Retina (tissue), 1 donor: ENCODE measurements at places on chromosomes 6 and 20.

- DNase-seq = no peak
Measured at GRCh38 chr6:139149383-139149782, 14.5 kb downstream of the HECA start.

GRCh38 chr20:60252866-60253265, 294.6 kb downstream of the CDH26 start:
- DNase-seq = no peak

GRCh38 chr6:126880964-126881363, 237.5 kb upstream of the RSPO3 start:
- DNase-seq = no peak

- DNase-seq = no peak
Measured at GRCh38 chr6:87971605-87972262, 75.9 kb upstream of the SPACA1 start.

- DNase-seq = no peak
Measured at GRCh38 chr6:75169689-75170586, 35.9 kb downstream of the COL12A1 start.

- DNase-seq = no peak
Measured at GRCh38 chr20:45892049-45892825, 1.1 kb downstream of the CTSA start.

- no peak for DNase-seq
Measured at GRCh38 chr6:88145298-88145963, 20.7 kb downstream of the CNR1 start.

- no peak for DNase-seq
Measured at GRCh38 chr6:63732336-63732735, 96.7 kb downstream of the PHF3 start.

DNA sequence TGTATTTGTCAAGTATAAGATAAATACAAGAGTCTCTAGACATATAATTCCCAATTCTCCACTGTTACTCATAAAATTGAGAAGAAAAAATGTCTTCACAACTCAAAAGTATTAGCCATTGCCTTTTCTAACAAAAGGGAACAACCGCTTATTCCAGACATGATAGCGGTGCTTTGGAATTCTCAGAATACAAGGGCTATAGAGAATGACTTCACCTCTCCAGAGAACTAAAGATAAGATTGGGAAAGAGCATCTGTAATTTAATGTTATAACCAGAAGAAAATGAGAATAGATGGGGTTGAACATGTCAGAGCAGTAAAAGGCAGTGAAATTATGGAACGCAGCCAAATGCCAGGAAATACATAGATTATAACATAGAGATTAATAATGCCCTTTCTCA, 730.8 kb downstream of the C6orf118 start:
- no peak for DNase-seq

DNA sequence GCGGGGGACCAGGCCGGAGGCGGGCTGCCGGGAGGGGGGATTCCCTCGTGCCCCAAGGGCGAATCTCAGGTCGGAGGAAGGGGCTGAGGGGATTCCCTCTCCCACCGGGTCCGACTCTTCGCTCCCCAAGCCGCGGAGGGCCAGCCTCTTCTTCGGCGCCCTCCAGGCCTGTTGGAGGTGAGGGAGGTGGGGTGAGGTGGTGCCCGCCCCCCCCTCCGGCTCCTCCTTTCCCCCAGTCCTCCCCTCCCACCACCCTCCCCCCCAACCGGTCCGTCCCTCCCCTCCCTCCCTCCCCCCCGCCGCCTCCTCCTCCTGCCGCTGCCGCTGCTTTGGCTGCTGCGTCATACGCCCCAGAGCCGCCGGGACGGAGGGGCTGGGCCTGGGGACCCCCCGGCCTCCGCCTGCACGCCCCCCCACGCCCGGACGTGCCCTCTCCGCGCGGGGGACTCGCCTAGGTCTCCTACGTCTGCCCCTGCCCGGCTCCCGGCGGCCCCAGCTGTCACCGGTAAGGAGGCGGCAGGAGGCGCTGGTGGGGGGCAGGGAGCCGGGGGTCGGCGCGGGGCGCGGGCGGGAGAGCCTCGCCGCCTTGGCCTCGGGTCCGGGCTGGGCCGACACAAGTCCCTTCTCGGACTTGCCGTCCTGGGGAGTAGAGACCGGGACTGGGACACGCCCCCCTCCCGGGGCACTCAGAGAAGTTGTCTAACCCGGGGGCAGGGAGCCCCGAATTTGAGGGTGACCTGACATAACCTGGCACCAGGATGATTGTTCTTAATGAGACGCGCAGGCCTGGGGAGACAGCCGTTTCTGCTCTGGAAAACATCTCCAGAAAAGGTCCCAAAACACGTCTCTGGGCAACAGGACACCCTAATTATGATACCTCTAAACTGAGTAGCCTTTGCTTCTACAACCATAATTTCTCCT, at the start of gene PHF1:
Gene PHF1, plus strand, starts transcription at position 304 of the 921 bp plus-strand sequence. CDS start 1,250 bp downstream, outside the sequence.
- DNase-seq = peak; percentile 79

GRCh38 chr20:14817101-14817500, 479.7 kb upstream of the FLRT3 start:
- DNase-seq = no peak

DNA sequence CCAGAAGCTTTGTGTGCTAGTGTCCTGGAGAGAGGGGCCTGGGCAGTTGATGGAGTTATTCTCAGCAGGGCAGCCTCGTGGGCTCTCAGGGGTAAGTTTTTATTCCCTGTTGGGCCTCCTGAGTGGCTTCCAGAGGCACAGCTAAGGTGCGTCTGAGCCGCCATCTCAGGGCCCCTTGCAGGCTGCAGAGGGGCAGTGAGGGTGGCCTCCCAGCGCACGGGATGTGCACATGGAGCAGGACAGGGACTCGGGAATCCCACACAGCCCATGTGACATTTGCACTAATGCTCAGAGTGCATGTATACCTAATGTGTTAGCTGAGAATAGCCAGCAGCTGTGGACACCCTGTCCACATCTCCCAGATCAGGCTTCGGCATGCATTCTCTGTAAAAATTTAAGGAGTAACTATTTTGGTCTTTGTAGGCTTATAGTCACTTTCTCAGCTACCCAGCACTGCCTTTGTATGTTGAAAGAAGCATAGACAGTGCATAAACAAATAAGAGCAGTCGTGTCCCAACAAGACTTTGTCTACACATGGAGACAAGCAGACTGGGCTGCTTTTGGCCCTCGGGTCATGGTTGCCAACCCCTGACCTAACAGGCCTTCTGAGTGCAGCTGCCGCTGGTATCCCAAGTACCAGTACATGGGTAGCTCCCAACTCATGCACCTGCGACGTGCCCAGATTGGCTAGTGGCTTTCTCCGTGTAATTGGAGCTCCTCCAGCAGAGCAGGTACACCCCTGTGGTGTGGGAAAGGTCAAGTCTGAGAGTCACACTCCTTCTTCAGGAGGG, 18.6 kb upstream of the CST9L start:
- DNase-seq = no peak

GRCh38 chr6:132733814-132734213, 20.0 kb upstream of the VNN1 start:
- no peak for DNase-seq

GRCh38 chr20:36202891-36203338, 33.4 kb upstream of the AAR2 start:
- peak; percentile 80 for DNase-seq

DNA sequence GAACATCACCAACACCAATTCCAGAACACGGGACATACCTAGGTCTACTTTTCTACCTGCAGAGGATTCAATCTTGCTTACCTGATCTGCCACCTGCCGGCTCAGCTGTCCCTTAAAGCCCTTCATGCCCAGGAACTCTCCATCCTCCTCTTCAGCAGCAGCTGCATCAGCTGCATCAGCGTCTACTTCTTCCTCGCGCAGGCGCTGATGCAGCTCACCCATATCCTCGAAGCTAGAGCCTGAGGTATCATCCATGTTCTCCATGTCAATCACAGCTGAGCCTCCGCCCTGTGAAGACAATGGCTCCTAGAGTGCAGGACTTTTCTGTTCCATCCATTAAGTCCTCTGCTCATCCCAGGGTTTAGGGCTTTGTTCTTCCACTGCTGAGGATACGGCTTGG, 918 bp downstream of the YIPF3 start:
- no peak for DNase-seq

GRCh38 chr20:62493886-62494285, 18.1 kb upstream of the GATA5 start:
- DNase-seq = no peak

DNA sequence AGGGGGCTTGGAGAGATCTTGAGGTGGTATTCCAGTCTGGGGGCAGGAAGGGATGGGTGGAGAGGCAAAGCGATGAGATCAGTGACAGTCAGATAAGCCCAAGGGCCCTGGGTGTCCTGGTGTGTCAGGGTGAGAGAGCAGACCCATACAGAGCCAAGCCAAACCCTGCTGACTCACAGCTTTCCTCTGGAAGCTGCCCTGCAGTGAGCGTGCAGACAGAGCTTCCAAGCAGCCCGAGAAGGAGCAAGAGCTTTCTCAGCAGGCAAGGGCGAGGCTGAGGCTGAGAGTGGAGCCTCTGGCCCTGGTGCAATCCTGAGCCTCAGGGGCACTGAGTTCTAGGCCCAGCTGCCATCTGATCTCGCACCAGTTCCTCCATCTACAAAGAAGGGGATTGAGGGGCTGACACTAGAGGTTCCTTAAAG, 91.1 kb upstream of the HIVEP1 start:
- no peak for DNase-seq

DNA sequence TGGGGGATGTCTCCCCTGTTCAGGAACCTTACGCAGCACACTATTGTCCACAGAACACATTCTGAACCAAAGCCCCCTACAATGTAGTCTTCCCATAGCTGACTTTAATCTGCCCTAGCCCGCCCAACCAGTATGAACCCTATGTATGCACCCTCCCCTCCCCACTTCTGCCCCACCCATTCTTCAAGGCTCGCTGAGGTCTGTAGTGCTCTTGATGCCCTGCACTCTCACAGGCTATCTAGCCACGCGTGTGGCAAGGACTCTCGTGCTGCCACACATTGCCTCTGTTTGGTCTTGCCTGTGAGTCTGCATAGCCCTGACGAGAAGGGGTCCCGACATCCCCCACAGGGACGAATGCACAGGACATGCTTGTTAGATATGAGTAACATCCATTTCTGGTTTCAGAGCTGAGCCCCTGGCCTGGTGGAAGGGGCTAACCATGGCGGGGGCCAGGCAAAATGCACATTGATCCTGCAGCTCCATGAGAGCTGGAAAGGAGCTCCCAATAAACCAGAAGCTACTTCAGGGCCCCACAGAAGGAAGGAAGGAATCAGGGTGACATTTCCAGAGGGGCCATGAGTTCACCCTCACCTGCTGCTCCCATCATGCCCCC, 22.6 kb downstream of the MOCS1 start:
- DNase-seq = no peak
